ENCODE measurements at places on chromosomes 5 and 9.

DNA sequence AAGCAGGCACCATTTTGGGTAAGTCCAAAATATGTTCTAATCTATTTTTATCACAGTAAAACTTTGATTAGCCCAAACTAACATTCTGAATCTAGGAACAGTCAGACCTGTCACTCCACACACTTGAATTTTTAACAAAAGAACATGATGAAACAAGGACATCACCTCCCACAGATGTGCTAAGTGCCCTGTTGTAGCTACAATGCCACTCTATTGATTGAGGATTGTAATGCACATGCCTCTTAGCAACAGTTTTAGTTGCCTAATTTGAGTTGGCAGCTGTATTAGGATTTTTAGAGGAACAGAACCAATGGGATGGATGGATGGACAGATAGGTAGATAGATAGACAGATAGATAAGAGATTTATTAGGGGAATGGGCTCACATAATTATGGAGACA, 20.3 kb upstream of the RNF20 start:
- DNase-seq: no peak

- DNase-seq: peak; percentile 57
These were observed 30.4 kb downstream of the CSF2 start for GRCh38 chr5:132103969-132104391.

DNA sequence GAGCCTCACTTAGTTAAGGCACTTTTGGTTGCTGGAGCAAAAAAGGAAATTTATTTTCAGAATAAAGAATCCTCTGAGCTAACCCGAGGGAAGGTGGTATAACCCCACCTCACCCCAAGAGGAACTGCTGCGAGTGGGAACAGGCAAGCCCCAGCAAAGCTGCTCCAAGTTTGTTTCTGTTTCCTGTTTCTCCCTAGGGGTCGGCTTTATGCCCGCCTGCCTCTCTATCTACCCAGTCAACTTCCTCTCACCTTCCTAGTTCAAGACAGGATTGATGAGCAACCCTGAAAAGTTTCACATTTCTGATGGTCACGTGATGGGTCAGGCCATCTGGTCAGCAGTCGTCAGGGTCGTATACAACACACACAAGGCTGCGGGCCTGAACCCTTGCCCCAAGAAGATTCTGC, 31.1 kb downstream of the TRIO start:
- no peak for DNase-seq

DNA sequence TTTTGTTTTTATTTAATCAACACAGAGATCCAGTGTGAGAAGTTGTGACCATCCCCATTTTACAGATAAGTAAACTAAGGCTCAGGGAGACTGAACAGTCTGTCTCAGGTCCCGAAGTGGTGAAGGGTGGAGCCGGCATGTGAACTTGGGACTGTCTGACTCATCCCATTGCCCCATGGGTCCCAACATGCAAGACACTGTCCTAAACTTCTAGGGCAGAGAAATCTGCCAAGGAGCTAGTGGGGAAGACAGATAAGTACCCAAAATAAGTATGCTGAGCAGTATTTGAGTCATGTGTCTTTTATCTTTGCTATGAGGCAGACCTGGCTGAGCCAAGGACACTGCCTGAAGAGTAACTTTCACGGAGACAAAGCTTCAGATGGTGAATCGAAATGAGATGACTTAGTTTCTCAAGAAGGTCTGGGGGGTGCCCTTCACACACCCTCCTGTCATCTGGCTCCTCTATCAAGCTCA, 64.3 kb upstream of the SLC25A51 start:
- no peak for DNase-seq

DNA sequence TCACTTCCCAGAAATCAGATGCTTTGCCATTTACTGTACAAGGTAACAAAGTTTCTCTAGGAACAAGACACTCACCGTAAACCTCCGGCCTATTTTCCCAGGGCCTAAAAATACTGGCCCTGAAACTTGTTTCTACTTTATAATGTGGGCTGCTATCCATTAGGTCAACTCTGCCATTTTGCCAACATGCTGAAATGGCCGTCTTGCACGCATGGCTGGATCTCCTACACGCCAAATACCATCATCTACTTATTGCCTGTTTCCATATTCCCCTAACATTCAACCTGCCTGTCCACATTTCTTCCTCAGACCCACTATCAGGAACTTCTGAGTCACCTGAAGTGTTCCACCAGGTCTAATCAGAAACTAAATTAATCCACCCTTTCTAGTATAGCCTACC, 4.7 kb downstream of the TBCA start:
- no peak for DNase-seq

GRCh38 chr5:179377421-179378115, 32.3 kb upstream of the ADAMTS2 start:
- DNase-seq: no peak

DNA sequence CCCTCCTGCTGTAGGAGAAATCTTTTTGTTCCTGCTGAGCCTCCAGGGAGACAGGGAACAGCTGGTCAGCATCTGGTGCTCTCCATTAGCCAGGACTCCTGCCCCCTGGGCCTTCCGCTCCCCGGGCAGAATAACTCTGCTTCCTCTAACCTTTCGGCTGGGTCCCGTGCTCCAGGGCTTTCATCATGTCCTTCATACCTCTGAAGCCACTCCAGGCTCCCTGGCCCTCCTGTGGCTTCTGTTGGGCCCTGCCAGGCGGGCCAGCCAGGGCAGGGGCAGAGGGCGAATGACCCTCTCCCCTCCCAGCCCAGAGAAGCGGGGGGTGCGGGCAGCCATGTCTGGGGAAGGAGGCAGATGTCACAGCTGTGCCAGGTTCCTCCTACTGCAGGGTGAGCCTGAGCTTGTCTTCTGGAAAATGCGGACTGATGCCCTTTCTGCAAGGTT, 81.7 kb upstream of the LMX1B start:
- DNase-seq: no peak

GRCh38 chr5:103436112-103436511, 126.5 kb downstream of the NUDT12 start:
- no peak for DNase-seq

DNA sequence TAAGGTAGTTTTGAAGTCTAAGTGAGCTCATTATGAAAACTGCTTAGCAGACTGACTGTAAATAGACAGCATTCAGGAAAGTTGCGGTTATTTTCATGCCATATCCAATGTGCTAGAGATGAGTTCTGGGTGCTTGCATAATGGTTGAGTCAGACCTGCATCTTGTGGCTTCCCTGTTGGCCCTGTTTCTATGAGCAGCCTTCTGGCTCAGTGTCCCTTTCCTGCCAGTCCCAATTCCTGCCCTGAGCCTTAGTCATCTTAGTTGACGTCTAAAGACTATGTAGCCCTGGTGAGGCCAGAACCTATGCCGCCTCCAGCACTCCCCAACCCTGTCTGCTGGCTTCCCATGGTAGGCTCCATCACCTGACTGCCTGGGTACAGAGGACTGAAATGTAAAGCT, 76.3 kb upstream of the TNFSF8 start:
- peak; percentile 24 for DNase-seq

- no peak for DNase-seq
These were observed 3.4 kb upstream of the HMCN2 start for GRCh38 chr9:130262061-130262745.

DNA sequence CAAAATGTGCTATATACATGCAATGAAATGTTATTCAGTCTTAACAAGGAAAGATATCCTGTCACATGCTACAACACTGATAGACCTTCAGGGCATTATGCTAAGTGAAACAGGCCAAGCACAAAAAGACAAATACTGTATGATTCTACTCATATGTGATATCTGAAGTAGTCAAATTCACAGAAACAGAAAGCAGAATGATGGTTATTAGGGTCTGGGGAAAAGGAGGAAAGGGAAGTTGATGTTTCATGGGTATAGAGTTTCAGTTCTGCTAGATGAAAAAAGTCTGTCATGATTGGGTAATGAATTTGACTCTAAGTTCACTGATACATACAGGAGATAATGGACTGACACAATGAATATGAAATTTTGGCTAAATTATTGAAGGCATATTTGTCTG, 11.2 kb upstream of the RIC1 start:
- DNase-seq: no peak

- no peak for DNase-seq
These were observed 104.9 kb downstream of the ARL15 start for GRCh38 chr5:54205453-54205852.

- no peak for DNase-seq
These were observed 123.0 kb upstream of the FSTL4 start for GRCh38 chr5:133735346-133735745.

- DNase-seq: no peak
These were observed 124.7 kb upstream of the SEMA6A start for GRCh38 chr5:116699332-116699731.

DNA sequence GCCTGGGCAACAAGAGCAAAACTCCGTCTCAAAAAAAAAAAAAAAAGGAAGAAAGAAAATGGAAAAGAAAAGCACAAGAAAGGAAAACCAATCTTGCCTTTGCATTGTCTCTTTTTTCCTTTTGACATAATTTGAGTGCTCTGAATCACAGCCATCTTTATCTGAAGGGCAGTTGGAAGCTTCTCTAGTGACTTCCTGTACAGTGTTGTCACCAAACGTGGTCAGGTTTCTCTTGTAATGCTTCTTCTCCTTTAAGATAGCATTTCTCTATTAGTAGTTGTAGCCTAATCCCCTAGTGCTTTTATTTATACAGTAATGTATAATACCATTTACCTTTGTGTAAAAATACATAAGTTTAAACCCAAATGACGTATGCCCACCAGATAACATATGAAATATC, 18.1 kb downstream of the PRKACG start:
- DNase-seq: no peak

- DNase-seq: no peak
These were observed 16.7 kb downstream of the MRRF start for GRCh38 chr9:122281368-122281767.

DNA sequence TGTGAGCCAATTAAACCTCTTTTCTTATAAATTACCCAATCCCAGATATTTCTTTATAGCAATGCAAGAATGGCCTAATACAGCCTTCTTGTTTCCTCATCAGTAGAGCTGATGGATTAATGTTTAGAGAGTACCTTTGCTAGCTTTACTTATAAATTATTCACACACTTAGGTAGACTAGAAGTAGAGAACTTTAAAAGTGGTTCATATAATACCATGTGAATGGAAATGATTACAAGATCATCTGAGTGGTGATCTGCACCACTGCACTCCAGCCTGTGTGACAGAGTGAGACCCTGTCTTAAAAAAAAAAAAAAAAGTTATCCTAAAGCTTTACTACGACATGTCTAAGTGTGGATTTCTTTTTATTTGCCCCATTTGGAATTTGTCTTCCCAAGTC, 23.2 kb upstream of the LRRTM2 start:
- DNase-seq: no peak

DNA sequence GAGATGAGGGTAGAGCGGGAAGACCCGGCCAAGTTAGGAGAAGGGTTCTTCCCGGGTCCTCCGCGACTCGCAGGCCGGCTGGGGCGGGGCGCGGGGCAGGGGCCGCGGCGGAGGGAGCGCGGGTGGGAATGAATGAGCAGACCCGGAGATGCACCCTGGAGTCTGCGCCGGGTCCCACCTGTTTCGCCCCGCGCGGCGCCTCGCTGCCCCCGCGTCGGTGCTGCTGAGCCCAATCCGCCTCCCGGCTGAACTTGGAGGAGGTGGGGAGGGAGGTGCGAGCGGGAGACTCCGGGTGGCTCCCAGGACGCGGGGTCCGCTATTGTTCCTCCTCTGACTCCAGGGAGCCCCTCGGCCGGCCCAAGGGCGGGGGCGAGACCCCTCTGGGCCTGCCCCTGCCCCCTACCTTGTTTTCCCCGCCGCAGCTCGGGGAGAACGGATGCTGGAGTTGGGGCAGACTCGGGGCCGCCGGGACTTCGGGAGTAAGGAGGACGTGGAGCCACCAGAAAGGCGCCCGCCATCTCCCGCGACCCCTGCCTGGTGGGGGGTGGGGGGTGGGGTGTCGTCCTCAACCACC, 659 bp downstream of the RAI14 start:
- DNase-seq: peak; percentile 6

DNA sequence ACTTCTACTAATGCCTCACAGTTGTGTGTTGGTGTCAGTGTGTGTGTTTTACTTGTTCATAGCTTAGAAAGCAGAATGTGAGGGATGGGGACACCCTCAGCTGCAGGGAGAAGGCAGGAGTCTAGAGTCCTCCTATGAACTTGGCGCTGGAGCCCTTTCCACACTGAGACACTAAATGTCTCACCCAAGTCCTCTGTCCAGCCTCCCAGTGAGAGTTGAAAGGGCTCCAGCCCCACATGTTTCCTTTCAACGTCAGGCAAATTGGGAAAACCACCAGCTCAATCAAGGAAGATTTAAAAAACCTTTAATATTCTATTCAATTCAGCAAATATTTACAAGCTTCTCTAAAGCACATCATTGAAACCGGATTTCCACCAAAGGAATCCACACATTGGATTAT, 167.6 kb upstream of the MSX2 start:
- DNase-seq: no peak

DNA sequence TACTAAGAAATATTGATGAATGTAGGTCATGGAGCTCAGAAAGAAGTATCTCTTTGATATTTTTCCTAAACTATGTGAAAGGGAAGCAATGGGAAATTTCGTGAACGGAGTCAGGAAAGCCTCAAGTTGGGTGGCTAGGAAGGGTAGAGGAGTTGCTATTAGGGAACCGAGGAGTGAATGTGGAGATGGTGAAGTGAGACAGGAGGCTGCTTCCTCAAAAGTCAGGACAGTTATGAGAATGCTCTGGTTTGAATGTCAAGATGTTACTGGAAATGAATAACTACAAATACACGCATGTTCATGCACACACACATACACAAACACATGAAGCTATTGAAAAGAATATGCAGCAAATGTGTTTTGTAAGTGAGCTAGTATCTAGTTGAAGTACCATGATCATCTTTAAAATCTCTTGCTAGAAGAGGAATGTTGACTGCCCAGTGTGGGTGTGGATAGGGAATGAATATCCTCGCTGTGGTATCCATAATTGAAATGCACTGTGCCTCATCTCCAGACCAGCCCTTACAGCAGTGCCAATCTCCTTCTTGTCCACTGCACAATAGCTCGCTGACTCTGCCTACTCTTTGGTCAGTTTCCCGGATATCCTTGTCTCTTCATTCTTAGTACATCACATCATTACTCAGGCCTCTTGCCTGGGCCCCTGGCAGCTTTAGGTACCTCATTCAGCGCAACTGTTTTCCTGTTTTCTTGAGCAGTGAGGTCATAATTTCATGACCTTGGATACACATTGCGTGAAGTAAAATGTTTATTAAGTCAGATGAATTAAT, 21.9 kb upstream of the PDCD1LG2 start:
- no peak for DNase-seq

GRCh38 chr9:134066913-134067851, 644 bp downstream of the BRD3 start:
- peak; percentile 59 for DNase-seq

DNA sequence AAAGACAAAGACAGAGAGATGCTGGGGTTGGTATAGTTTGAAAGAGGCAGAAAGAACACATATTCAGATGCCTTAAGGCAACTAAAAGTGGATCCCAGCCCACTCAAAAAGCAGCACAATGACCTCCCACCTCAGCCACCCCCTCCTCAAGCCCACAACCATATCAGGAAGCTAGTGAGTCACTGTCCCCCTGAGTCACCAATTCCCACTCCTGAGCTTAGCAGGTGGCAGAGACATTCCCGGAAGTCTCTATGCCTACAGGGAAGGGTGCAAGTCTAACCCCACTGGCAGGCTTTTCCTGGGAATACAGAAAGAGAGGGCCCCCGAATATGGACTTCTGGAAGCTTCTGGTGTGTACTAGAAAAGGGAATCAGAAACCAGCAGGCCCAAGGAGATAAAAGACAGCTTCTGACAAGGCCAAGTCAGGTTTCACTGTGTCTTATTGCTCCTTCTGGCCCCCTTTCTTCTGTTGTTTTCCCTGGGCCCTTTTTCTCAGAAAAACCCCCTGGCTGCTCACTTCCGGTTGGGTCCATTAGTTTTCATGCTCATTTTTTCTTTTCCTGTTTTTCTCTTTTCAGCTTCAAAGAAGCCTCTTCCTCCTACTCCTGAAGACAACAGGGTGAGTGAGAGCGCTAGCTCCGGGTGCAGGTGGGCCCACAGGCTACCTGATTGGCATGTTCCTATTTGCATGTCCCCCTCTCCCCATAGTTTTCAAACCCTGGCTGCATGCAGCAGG, 36.8 kb downstream of the ITK start:
- DNase-seq: peak; percentile 72
